Neural crest cell (in vitro differentiated cells): ENCODE measurements at places on chromosomes 13 and 19. TPM values are rescaled to one million over a fixed set of nuclear protein-coding genes. Genes with fewer than 3 reads are reported as not detected.

Gene NPAS1
- total RNA-seq: 1.5 and 1.9 TPM in 2 replicates

Gene PRODH2
- not detected in 2 replicates for total RNA-seq

Gene GRK1
- 0.77 and 1.5 TPM in 2 replicates for total RNA-seq

Gene TMEM221
- 0.71 and 0.96 TPM in 2 replicates for total RNA-seq

Gene TPTE2
- 0.14 and 0.18 TPM in 2 replicates for total RNA-seq

Gene APOC1
- total RNA-seq: 24.9 and 25.4 TPM in 2 replicates

Gene SIGLECL1
- total RNA-seq: not detected in 2 replicates

Gene METTL21C
- total RNA-seq: not detected in 2 replicates

Gene TEX26
- total RNA-seq: not detected in 2 replicates

Gene ZNF471
- total RNA-seq: not detected in 2 replicates

Gene RNF17
- total RNA-seq: not detected in 2 replicates

GRCh38 chr13:30119476-30119875, 187.9 kb downstream of the KATNAL1 start:
- no peak for DNase-seq

DNA sequence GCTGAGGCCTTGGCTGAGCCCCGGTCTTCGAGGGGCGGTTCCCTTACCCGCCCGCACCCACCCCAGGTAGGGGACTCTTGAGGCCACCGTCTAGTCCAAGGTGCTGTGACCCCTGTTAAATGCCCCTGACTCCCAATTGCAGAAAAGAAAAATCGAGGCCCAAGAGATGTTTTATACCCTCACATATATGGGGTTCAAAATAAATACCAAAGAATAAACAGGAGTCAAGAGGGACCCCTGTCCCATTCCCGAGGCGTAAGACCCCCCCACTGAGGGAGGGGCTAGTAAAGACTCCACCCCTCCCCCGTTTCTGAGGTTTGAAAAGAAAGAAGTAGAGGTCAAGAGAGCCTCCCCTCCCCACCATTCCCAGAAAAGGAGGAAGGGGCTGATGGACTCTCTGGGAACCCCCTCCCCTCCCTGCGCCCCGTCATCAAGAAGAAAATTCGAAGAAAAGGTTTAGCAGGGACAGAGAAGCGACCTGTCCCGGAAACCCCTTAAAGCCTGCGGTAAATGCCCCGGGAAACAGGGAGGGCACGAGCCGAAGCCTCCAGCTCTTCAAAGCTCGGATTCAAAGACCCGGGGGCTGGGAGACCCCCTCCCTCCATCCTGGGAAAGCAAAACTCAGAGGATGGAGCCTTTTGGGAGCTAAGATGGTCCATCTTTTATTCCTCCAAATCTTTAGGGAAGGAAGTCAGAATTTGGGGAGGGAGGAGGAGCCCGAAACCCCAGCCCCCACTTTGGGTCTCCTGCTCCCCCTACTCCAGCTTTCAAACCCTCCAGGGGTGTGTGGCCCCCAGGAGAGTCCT, 755 bp upstream of the RAB3A start:
- DNase-seq: peak; percentile 69

- no peak for DNase-seq
Measured at GRCh38 chr19:51020988-51021651, 1.6 kb upstream of the KLK10 start.

GRCh38 chr19:36707134-36707533, 19.7 kb downstream of the ZNF567 start:
- DNase-seq: no peak

DNA sequence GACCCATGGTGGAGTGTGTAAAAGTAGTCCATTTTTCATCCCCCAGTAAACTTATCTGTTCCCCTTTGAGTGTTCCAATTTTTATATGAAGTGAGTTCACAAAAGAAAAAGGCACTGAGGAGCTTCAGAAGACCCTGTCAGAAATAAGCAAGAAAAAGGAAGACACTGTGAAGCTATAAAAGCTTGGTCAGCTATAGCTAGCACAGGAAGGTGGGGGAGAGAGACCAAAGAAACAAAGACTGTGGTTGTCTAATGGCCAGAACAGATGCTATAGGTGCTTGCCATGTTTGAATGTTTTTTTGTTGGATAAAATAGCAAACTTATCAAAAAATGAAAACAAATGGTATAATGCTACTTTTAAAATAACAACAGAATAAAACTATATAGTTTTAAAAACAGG, 46.5 kb downstream of the RCBTB2 start:
- no peak for DNase-seq

- DNase-seq: no peak
Measured at GRCh38 chr13:66375756-66376155, 854.4 kb downstream of the PCDH9 start.

- DNase-seq: no peak
Measured at GRCh38 chr19:37333457-37333856, 37.4 kb upstream of the ZNF527 start.

GRCh38 chr13:94886191-94886590, 173.8 kb upstream of the SOX21 start:
- DNase-seq: no peak

GRCh38 chr13:35552172-35552844, 75.8 kb upstream of the MAB21L1 start:
- DNase-seq: no peak

GRCh38 chr19:46537136-46538097, 41.8 kb upstream of the PNMA8B start:
- DNase-seq: peak; percentile 74

DNA sequence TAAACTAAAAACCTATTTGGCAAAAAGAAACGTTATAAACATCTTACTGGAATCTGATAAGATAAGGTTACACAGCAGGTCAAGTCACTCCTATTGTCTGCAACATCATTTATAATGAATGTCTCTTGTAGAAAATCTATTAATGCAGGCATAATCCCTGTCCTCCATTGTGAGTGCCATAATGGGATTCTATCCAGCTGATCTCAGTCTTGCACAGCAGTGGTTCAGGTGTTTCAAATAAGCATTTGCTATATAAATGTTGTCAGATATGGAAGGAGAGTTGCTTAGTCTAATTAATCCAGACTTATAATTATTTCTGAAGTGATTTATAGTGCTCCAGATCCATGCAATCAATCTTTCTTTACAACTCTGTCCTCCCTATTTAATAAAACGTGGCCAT, 186.5 kb upstream of the ATXN8OS start:
- no peak for DNase-seq

GRCh38 chr19:44973982-44974735, 19.0 kb downstream of the CLPTM1 start:
- DNase-seq: no peak

GRCh38 chr19:15098460-15098859, 8.7 kb upstream of the SYDE1 start:
- no peak for DNase-seq

DNA sequence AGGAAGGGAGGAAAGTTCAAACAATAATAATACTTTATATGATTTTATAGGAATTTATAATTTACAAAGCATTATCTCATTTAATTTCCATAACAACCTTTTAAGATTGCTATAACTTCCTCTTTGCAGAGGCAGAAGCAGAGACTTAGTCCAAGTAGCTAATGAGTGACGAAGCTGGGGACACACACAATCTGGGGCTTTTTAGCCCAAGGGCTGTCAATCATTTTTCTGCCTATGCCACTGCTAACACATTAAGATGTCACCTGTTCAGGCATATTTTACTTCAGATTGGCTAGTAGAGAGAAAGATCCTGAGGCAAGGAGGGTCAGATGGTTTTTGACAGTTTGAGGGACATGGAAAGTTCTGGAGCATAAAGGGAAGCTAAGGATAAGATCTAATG, 12.6 kb downstream of the SCEL start:
- DNase-seq: no peak

- DNase-seq: no peak
Measured at GRCh38 chr13:106596275-106596937, 28.5 kb upstream of the ARGLU1 start.

DNA sequence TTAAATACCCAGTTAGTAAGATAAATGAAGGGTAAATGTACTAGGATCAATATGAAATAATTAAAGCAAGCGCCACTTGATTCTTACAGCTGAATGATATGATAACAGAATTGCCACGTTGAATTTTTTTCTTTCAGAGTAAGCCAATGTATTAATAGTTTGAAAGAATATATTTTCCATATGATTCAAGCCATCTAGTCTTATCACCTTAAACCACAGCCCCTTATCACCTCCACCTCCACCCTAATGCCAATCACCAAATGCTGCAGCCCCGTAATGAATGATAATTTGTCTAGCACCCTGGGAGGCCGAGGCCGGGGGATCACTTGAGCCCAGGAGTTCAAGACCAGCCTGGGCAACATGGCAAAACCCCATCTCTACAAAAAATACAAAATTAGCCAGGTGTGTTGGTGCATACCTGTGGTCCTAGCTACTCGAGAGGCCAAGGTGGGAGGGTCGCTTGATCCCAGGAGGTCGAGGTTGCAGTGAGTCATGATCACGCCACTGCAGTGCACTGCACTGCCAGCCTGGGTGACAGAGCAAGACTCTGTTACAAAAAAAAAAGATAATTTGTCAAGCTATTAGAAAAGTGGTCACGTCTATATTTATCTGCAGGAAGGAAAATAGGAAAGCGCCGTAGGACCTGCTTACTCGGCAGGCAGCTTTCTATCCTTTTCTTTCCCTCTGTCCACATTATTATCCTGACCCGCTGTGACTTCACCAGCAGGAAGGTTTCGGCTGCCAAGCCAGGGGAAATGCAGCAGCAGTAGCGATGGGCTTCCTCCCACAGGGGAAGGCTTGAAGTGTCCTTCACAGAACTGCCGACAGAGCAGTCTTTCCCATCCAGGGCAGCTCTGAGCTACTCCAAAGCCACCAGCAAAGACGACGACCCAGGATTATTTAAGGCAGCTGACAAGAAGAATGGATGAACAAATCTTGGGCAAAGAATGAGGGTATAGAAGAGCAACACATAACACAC, 19.7 kb upstream of the CLN5 start:
- no peak for DNase-seq

DNA sequence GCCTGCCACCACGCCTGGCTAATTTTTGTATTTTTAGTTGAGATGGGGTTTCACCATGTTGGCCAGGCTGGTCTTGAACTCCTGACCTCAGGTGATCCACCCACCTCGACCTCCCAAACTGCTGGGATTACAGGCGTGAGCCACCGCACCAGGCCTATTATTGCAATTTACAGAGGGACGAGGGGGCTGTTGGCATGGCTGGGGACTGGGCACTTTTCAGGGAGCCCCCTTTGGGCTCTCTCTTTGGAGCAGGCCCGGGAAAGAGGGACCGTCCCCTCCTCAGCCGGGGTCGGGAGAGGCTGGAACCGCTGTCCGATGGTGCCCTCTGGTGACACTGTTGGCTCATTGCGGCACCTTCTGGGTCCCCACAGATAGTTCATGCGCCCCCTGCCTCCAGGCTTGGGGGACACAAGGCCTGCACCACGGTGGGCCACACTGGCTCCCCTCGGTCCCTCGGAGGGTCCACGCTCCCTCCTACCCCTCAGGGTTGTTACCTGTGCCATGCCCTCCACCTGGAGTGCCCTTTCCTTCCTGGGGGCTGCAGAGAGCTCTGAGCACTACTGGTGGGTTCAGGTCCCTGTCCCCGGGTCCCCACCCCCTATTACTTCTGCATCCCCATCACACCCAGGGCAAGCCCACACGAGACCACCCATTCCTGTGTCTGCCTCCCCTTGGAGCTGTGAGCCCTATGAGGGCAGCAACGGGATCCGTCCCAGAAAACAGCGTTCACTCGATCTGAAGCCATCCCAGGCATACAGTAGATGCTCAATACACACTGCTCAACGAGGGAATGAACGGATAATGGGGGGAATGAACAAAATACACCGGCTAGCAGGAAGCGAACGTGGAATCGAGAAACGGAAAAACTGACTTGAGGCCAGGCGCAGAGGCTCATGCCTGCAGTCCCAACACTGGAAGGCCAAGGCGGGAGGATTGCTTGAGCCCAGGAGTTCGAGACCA, 12.5 kb downstream of the FEM1A start:
- peak; percentile 91 for DNase-seq

DNA sequence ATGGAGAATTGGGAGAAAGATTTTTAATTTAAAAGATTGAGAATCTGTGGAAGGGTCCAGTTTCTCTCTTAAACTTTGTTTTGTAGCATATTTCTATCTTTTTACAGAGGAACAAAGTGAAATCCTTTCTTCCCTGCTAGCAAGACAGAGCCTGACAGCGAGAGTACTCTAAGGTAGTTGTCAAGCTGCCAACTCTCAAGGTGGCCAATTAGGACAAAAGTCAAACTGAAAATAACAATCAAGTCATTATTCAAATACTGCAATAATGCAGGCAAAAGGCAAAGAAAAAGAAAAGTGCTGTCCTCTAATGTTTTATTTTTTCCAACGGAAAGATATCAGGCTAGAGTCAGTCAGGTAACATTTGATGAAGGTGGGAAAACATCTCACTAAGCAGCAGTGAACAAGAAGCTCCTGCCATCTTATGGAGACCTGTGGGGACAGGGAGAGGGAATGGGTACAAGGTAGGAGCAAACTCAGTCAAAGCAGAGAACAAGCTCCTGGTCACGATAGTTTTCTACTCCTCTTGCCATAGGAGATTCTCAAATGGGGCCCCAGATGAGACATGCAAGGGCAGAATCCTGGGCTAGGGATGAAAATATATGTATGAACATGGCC, 801.9 kb upstream of the SLITRK1 start:
- DNase-seq: no peak

- no peak for DNase-seq
Measured at GRCh38 chr13:99990126-99990977, 8.8 kb downstream of the ZIC2 start.

- DNase-seq: no peak
Measured at GRCh38 chr19:45922281-45922680, 7.7 kb upstream of the NANOS2 start.

- DNase-seq: no peak
Measured at GRCh38 chr13:43815204-43815603, 28.4 kb upstream of the ENOX1 start.

DNA sequence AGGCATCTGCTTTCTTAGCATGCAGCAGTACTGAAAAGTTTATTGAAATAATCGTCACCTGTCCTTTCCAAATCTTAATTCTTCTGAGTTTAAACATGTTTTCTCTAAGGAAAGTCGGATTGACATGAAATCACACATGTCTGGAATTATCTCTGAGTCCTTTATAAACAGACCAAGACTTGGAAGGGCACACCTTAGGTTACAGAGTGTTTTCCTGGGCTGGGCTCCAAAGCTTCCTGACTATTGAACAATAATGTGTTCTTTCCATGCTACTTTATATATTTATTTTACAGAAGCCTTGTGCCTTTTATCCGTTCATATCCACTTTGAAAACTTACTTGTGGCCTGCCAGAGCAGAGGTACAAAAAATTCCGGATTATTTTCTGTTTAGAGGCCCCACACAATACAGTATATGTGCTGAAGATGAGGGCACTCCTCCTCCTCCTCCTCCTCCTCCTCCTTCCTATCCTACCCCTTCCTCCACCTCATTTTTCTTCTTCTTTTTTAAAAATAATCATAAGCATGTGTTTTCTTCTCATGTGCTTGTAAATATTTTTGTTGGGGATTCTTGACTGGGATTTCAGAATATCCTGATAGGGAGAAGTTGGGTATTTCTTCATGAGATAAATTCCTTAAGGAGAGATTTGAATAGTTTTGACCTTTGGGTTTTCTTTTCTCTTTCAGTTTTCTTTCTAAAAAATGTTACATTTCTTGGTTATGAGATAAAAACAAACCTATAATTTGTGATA, 52.3 kb downstream of the LRCH1 start:
- no peak for DNase-seq

DNA sequence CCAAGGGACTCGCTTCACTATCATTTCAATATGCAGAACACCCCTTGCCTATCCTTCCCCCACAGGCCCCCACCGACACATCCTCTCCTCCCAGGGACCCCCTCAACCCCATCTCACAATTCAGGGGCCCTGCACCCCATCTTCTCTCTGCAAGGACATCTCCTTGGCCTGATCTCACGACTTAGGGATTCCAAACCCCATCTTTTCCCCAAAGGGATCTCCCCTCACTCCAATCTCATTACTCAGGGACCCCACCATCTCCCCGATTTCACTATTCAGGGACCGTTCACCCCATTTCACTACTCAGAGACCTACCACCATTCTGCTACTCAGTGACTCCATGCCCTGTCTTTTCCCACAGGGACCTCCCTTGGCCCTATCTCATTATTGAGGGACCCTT, 1.4 kb downstream of the MAP2K2 start:
- DNase-seq: no peak
